ENCODE measurements at places on chromosomes 3 and 15. TPM values are rescaled to one million over a fixed set of nuclear protein-coding genes. Genes with fewer than 3 reads are reported as not detected.

WDR93 gene
- total RNA-seq: under 0.01 TPM

RASA2 gene
- 7.9 TPM for total RNA-seq

TMEM89 gene
- total RNA-seq: not detected

SPINK8 gene
- not detected for total RNA-seq

BMF gene
- total RNA-seq: 30.4 TPM

PDZRN3 gene
- total RNA-seq: 33.1 TPM

MRPL3 gene
- total RNA-seq: 115 TPM

AP3B2 gene
- 0.26 TPM for total RNA-seq

EXOG gene
- total RNA-seq: 3.7 TPM

PPP2R3A gene
- 8.5 TPM for total RNA-seq

EPHB1 gene
- 0.65 TPM for total RNA-seq

SOX14 gene
- not detected for total RNA-seq

SAMMSON gene
- total RNA-seq: not detected

SPTBN5 gene
- 0.24 TPM for total RNA-seq
